ENCODE measurements at places on chromosomes 16 and 17.
A peak's percentile ranks its signal among the peaks of the same experiment; 100 is the strongest.

DNA sequence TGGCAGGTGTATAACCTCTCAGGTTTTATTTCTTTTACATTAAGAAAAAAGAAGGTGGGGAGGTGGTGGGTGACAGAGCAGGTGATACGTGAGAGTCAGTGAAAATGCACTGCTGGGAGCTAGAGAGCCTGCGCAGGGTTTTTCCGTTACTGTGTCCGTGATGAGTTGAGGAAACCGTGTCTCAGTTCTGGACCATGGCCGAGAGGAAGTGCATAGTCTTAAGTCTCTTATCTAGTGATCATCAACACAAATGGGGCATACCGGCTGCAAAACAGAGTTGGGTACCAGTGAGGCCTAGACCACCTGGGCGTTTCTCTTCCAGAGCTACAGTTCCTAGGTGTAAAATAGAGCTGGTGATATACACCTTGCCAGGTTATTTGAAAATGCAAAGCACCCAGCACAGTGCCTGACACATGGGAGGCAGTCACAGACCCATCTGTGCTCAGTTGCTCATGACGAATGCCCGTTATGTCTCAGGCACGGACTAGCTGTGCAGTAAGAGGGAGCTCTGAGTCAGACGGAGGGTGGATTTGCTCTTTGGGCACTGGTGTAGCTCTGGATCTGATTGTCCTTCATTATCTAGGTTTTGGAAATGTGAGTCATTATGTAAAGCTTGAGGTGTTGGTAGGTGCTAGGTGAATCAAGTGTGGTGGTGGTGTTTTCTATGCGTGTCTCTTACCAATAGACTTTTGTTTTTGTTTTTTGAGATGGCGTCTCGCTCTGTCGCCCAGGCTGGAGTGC lies 60.9 kb downstream of the RPTOR start:
- no peak for DNase-seq

DNA sequence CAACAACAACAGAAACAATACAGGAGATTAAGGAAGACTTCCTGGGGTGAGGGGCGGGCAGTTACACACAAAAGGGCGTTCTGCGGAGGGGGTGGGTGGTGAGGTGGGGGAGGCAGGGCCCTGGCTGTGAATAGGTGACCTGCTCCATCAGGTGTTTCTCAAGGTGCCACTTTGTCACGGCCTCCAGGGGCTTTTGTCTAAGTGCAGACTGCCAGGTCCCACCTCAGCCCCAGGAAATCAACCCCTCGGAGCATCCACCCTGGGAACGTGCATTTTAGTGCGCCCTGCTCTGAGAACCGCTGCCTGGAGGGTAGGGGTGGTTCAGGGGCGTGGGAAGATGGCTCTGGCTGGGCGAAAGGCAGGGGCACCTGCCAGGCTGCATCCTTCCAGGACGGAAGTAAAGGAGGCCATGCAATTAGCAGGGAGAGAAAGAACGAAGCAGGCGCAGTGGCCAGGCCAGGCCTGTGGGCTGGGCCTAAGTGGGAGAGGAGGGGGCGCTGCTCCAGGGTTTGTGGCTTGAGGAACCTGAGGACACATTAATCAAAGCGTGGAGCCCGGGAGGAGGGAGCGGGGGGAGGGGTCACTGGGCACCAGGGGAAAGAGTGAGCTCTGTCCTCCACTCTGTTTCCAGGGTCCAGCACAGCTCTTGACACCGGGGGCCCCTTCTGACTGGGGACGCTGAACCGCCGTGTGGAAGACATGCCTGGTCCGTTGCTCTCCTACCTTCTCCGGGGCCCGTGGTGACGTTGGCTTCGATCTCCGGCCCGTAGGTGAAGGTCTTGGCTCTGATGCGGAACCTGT lies 49.4 kb upstream of the CDC42EP4 start:
- DNase-seq = no peak

DNA sequence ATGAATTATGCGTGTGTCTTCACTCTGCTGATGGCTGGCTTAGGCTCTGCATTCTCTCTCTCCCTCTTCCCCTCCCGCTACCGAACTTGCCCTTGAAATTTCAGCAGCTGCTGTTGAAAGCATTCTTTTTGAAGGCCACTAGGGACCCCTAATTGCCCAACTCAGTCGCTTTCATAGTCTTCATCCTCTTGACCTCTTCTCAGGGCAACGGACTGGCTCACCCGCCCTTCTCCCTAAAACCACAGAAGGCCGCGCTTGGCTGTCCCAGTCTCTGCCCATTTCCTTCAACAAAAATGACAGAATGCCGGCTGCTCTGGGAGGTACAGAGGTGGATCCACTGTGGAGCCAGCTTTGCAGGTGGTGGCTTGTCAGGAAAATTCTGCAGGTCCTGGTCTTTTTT lies 21.0 kb upstream of the FMNL1 start:
- DNase-seq = no peak

GRCh38 chr16:477301-478157 lies 50.0 kb upstream of the CAPN15 start:
- DNase-seq = no peak

GRCh38 chr17:81367171-81367570 lies 28.1 kb upstream of the BAHCC1 start:
- DNase-seq = no peak

GRCh38 chr17:27879987-27880608 lies 13.1 kb downstream of the LYRM9 start:
- peak; percentile 48 for DNase-seq

DNA sequence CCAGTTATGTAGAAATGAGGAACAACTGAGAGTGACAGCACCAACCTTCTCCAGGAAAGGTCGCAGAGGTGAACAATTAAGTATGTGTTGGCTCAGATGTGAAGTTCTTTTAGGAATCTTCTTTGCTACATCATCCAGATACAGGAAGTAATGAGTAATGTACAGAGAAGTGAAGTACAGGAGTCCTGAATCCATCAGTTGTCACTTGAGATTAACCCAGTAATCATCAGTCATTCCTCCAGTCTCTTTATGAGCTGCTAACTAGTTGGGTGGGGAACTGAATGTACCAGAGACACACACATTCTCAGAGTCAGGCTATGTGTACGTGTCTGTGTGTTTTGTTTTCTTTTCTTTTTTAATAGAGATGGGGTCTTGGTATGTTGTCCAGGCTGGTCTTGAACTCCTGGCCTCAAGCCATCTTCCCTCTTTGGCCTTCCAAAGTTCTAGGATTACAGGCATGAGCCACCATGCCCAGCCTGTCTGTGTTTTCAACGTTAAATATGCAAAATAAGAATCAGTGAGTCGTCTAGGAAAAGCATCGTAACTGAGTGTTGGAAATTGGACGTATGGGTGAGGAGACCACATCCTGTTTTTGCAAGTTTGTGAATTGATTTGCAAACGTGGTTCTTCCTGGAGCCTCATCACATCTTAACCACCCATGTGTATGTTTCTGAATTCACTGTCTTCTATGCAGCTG lies 19.9 kb downstream of the ZNF200 start:
- DNase-seq = no peak

- DNase-seq = peak; percentile 16
Observed at GRCh38 chr17:7437950-7438614, 1.2 kb upstream of the FGF11 start.

GRCh38 chr16:58744497-58744896 lies 10.4 kb upstream of the GOT2 start:
- DNase-seq = no peak

DNA sequence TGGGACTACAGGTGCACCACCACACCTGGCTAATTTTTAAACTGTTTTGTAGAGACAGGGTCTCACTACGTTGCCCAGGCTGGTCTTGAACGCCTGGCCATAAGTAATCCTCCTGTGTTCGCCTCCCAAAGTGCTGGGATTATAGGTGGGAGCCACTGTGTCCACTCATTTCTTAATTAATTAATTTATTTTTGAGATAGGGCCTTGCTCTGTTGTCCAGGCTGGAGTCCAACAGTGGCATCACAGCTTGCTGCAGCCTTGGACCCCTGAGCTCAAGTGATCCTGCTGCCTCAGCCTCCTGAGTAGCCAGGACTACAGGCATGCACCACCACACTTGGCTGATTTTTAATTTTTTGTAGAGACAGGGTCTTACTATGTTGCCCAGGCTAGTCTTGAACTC lies 47.1 kb upstream of the TRAP1 start:
- no peak for DNase-seq

- DNase-seq = no peak
Observed at GRCh38 chr17:70769956-70770355, 600.6 kb downstream of the KCNJ2 start.

- no peak for DNase-seq
Observed at GRCh38 chr16:54564841-54565240, 278.3 kb upstream of the IRX3 start.

GRCh38 chr17:82021900-82022309 lies 773 bp downstream of the CENPX start:
- no peak for DNase-seq

GRCh38 chr16:22638393-22639206 lies 127.9 kb downstream of the NPIPB5 start:
- DNase-seq = no peak
